HAP-1 (cell line): ENCODE measurements at places on chromosomes 1 and 21.

GRCh38 chr1:110293601-110294104, 45.5 kb upstream of the RBM15 start:
- no peak for DNase-seq

GRCh38 chr1:51192213-51192843, 43.7 kb upstream of the RNF11 start:
- peak; percentile 61 for DNase-seq

- DNase-seq, result no peak
These were observed 62.9 kb downstream of the CLSTN1 start for GRCh38 chr1:9760824-9761223.

GRCh38 chr1:187228790-187229189, 400.0 kb downstream of the PLA2G4A start:
- no peak for DNase-seq

DNA sequence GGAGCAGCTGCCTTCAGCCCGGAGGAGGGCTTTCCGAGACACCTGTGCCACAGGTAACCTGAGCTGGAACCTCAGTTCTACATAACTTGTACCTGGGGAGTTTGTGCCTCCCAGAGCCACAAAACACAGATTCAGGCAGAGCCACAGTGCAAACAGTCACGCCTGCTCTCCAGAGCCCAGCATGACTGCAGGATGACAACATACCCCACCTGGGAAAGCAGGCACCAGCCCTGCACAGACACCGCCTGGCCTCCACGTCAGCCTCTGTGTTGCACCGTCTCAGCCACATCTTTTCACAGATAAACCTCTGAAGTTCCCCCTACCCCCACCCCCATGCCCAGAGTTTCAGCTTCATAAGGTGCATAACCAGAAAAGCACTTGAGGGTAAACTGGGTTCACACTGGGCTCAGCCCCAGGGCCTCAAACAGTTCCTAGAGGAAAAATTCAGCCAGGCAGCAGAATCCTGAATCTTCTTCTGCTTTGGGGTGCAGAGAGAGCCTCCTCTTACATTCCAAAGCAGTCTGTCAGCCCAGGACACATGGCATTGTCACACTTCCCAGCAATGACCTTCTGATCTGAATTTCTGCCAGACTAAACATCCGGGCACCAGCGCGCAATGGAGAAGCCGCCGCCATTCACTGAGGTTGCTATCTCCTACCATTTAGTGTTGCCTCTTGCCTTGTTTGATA, 229.5 kb downstream of the TOMM20 start:
- DNase-seq, result no peak

DNA sequence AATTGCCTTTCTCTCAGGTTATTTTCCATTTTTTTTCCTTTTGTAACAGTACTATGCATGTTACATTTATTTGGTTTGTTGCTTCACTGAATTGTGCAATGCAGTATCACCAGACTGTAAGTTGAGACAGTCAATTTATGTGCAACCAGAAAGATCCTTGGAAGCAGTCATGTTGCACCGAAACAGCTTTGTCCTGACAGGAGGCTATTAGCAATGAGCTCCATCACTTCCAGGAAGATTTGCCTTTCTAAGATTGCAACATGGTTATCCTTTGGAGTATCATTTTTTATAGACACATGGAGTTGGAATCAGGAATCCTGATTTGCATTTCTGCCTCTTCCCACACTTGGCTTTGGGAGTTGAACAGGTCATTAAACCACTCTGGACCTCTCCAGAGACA, 84.5 kb upstream of the ST6GALNAC5 start:
- DNase-seq, result no peak

GRCh38 chr1:160781914-160782689, 13.9 kb upstream of the LY9 start:
- no peak for DNase-seq

DNA sequence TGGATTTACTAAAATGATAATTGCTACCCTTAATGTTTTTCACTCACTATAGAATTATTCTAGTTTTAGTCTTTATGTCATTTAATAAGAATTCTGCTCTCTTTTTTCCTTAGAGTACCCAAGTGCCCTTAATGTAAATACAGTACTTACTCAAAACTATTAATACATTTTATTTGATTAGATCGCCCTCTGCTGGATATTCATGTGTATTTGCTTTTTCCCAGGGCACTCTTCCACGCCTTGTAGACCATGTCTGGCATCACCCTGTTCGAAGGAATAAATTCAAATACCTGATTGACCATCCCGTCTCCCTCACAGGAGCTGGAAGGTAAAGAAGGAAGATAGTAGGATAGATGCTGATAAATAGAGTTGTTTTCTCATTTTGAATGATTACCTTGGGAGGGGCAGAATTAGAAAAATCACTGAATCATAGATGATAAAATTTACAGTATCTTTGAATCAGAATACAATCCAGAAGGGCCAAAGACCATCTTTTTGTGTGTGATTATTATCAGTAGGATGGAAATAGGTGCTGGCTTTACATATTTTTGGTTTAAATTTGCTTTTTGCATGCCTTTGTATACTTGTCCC, 4.1 kb downstream of the AXDND1 start:
- DNase-seq, result peak; percentile 76

DNA sequence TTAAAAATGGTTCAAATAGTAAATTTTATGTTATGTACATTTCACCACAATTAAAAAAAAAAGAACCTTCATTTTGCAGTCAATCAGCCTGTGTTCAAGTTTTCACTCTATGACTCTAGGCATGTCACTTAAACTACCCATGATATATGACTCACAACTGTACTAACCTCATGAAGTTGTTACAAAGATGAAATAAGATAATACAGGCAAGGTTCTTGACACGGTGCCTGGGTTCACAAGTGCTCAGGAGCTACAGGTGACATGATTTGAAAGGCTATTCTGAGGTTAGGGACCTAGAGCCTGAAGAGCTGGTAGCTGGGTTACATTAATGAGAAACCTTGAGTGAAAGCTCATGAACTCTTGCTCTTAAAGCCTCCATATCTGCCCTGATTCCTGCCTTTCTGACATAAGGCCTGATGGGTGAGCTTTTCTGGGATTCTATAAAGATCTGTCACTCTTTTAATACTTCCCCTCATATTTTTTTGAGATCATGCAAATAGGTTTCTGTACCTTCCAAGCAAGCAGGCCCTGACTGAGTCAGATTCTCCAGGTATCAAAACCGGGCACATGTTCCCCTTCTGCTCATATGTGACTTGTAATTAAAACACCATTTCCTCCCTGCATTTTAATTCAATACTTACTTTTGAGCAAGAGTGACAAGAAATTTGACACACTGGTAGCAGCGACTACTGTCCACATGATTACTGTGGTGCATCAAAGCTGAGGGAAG, 34.0 kb downstream of the PCSK9 start:
- no peak for DNase-seq

- DNase-seq, result no peak
These were observed 19.9 kb upstream of the UBE2U start for GRCh38 chr1:64183395-64184002.

- no peak for DNase-seq
These were observed 35.8 kb upstream of the CD34 start for GRCh38 chr1:207946756-207947155.

- DNase-seq, result no peak
These were observed at the start of gene LAPTM5 for GRCh38 chr1:30757352-30758120. Gene LAPTM5 (minus strand): TSS chr1:30757774. CDS start chr1:30757745, 29 bp downstream.

DNA sequence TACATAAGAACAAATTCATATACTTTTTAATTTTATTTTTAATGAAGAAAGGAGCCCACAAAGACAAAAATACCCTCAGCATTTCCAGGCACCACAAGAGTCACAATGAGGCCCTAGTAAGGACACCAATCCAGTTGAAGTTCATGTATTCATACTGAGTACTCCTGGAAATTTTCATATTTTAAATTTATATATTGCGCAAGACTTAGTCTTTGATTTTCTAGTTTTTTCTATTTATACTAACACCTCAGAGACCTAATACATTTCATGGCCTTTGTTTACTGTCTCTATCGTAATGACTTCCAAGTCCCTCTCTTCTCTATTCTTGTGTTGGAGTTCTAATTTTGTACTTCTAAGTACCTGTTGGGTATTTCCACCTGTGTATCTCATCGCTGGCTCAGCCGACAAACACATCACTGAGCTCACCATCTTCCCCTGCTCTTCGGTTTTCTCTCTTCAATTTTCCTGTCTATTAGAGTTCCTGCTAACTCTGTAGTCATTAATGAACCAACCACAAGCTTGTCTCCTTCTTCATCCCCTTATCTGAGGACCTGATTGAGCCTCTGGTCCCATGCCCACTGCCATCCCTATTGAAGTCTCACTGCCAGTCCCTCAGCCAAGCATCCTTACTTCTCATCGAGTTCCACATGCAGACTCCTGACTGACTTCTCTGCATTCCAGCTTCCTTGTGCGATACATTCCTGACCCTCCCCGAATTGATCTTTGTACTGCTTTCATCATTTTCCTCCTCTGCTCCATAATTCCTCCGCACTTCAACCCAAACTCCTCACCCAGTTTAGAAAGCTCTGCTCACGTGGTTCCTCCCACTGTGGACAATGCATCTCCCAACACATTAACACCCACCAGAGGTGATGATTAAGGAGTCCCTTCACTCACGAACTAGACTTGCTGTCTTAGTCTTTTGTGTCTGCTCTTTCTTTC, 17.3 kb upstream of the IRF2BP2 start:
- DNase-seq, result no peak

DNA sequence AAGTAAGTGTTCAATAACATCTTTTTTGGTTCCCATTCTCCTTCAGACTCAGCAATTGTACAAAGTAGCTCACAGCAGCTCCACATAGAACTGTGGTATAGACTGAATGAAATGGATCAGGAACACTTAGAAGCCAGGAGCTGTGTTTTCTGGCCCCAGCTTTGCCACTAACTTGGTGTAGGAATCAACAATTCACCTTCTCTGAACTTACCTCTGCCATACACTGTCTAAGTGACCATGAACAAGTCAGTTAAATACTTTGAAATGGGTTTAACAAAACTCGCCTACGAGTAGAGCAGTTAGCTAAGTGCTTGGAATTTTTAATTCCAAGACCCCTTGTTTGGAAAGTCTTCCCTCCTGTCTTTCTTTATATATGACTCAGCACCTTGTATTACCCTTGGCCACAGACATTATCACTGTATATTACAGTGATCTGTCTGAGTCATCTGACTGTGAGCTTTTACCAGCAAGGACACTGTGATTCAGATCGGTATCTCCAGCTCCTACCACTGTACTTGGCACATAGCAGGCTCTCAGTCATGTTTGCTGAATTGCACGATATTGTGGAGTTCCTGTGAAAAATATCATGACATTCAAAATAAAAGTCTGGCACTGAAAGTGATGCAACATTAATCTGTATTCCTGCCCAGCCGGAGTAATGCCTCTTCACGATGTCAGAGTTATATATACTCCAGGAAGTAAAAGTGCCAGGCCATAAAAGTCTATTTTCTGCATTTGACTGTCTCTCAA, 101.7 kb upstream of the BEND5 start:
- DNase-seq, result no peak

DNA sequence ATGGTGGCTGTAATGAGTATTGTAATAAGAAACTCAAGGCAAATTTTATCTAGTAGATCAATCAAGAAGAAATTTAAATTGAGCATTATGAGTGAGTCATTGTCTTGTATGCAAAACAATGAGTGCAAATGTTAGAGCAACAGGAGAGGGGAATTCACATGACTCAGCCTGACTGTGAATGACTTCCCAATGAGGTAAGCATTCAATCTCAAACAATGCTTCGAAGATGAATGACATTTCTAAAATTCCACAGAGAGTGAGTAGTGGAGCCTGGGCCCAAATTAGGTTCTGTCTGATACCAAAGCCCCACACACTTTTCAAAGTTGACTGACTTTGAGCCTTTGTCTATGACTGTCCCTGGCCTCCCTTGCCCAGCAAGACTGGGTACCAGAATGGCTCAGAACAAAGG, 738.0 kb downstream of the PTPRU start:
- DNase-seq, result no peak

DNA sequence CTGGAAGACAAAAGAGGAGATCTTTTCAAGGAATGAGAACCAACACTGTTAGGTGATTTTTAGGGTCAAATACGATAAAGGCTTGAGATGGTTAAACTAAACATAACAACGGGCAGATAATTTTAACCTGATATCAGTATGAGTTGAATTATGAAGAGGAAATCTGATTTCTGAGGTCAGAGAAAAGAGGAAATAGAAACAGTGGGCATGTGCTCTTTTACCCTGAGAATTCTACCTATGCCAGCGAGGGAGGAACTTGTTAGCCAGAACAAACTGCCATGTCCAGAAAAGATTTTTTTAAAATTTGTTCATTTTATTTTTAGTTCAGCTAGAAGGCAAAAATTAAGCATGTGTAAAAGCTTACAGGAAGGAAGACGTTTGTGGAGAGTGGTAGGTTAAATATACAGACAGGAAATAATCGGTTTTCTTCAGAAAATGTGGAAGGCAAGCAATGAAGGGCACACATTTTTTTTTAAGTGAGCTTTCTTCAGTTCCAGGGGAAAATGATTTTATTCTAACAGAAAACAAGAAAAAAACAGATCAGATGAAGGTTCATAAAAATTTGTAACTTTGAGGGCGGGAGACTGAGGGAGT, 1745.3 kb downstream of the MRPL39 start:
- DNase-seq, result no peak

DNA sequence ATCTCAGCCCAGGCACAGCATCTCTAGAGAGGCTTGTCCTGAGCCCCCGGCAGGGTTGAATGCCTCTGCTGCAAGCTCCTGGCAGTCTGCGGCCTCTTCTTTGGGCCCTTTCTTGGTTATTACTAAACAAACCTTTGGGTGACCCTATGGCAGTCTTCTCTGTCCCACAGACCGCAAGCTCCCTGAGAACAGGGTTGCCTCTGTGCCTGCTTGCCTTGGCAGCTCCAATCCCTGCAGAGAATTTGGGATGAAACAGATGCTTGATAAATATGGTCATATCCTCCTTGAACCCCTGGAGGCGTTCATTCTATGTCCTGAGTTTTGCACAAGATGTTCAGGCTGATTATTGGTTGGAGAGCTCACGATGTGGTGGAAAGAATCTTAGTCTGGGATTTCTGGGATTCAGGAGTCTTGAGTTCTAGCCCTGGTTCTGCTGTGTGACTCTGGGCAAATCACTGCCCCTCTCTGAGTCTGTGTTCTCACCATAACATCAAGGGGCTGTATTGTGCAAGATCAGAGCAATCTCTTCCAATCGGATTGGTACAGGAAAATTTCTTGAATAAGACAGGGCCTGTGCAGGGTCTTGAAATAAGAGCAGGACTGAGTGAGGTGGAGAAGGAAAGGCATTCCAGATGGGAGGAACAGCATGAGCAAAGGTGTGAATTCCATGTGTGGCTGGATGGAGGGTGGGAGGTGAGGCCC, 49.6 kb downstream of the EDN2 start:
- no peak for DNase-seq
